ENCODE measurements at places on chromosomes 5 and 9.

DNA sequence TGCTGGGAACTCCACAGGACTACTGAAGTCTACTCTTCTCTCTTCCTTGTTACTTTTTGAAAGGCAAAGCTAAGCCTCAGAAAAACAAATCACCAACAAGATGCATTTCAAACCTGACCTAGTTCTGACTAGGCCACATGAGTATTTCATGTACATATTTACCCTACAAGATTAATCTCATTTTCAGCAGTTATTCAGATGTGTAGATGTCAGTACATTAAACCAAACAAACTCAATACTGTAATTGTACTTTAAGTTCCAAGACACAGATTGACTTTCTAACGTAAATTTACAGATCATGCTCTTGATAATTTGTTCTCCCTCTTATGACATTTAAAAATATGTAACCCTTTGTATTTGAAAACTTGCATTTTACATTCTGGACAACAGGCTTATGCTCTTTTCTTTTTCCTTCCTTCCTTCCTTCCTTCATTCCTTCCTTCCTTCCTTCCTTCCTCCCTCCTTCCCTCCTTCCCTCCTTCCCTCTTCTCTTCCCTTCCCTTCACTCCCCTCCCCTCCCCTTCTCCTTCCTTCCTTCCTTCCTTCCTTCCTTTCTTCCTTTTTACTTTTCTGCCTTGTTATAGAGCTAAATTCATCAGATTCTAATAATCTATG lies 1653.4 kb downstream of the EFNA5 start:
- DNase-seq = no peak

DNA sequence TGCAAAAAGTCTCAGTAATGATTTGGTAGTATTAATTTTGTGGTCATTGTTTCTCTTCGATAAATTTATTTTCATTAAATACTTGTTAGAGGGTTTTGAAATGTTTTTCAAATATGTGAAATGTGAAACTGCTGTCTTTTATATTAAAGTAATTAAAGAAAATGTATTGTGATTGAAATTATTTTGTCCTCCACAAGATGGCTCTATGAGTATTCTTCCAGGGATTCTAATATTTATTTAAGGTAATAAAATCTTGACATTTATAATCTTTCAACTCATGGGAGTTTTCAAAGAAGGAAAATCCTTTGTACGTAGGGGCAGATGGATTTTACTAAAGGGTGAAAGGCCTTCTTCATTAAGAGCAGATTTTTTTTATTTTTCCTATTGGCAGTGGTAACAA lies 19.3 kb downstream of the ISOC1 start:
- DNase-seq = no peak

DNA sequence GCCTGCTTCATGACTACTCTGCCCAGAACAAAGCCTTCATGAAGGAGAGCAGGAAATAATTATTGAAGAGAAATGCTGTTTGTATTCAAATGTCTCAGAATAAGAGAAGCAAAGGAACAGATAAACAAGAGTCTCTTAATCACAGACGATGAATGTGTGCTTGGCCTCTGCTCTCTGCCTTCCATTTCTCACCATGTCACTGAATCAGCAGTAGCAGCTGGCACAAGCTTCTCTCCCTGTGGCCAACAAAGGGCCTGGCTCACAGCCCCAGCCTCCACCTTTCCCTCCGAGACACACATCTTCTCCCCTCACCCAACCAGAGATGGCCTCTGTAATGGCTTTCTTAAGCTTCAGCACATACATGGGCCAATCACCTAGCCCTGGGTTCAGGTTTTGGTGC lies 128.1 kb upstream of the SLIT3 start:
- DNase-seq = no peak

DNA sequence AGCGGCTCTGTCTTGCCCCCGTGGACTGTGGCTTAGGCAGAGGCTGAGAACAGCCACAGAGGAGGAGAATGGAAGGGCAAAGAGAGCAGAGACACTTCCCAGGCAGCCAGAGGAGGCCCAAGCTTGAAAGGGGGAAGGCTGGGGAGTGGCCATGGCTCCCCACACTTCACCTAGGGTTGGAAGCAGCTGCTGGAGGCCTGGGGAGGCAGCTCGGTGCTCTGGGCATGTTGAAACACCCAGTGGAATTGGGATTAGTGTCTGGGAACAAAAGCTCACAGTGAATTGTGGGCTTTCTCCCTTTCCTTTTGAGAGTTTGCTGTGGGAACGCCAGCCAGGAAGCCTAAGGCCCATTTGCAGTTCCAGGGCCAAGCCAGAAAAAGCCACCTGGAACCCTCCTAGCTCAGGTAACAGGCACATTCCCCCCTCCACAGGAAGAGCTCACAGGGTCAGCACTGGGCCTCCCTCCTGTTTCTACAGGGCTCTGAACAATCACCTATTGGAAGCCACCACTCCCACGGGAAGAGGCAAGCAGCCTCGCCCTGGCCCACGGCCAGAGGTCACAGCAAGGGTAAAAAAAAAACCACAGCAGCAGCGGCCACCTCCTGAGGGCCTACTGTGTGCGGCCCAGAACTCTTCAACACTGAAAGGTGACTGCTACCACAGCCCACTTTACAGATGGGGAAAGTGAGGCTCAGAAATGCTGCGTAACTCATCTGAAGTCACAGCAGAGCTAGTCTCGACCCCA lies 20.2 kb downstream of the EEIG1 start:
- DNase-seq = no peak

GRCh38 chr5:142551338-142552067 lies 134.4 kb downstream of the FGF1 start:
- no peak for DNase-seq

- DNase-seq = peak; percentile 64
Measured at GRCh38 chr9:109705515-109705914, 74.5 kb upstream of the PALM2AKAP2 start.

DNA sequence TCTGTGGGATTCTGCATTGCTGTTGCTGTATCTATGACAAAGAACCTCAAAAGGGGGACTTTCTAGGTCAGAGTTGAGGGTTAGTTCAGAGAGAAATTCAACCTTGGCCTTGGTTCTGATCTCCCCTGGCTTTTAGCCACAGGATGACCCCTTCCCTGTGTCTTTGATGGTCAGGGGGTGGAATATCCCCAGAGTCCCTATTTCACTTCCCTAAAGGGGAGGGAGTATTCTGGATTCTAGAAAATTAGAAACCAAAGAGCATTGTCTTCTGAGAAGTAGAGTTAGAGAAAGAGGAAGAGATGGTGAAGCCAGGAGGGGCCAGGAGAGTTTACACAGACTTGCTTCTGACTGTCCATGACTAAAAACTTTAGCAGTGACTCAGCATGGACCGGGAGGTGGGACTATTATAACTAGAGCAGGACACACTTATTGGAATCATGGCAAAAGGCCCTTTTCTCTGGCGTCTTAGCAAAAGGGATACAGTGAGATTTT lies 56.2 kb upstream of the LPAR1 start:
- DNase-seq = no peak

- no peak for DNase-seq
Measured at GRCh38 chr9:109098171-109098959, 21.4 kb downstream of the TMEM245 start.

- no peak for DNase-seq
Measured at GRCh38 chr9:117671468-117671867, 32.7 kb upstream of the TLR4 start.

- no peak for DNase-seq
Measured at GRCh38 chr9:125829743-125830142, 82.6 kb downstream of the PBX3 start.

- no peak for DNase-seq
Measured at GRCh38 chr5:75716715-75717081, 539 bp downstream of the POC5 start.

All from HS-27A (cell line).